ENCODE measurements at places on chromosomes 12 and 14.

GRCh38 chr14:63045612-63046320 is 508 bp upstream of the KCNH5 start:
- DNase-seq, result peak; percentile 47

- no peak for DNase-seq
These were observed 143.8 kb upstream of the SLC38A2 start for GRCh38 chr12:46516238-46516932.

GRCh38 chr12:90831712-90832111 is 123.3 kb downstream of the CCER1 start:
- DNase-seq, result no peak

GRCh38 chr12:33486058-33486457 is 46.4 kb upstream of the SYT10 start:
- no peak for DNase-seq

GRCh38 chr12:69880571-69880970 is 55.5 kb downstream of the MYRFL start:
- no peak for DNase-seq

DNA sequence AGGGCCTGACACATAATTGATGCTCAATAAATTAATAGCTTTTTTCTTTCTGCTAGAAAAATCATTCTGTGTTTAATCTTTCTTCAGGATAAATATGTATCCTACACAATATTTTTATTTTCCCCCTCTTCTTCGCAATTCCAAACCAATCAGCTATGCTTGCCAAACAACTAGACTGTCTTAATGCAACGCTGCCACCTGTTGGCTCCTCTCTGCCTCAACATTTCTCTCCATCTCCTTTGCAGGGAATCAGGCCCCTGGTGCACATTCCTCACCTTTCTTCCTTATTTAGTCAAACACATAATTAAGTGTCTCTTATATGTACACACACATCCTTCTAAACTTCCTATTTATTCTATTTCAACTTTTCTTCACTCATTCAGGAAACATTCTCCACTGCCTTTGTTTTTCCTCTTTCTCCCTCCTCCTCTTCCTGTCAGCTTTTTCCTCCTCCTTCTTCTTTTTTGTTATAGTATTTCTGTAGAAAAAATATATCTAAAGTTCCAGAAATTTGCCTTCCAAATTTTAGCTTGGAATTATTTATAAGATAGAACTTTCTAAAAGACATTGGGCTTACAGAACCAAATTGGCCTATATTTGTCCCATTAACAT is 406.0 kb downstream of the PRKD1 start:
- no peak for DNase-seq

- peak; percentile 13 for DNase-seq
These were observed 136.4 kb upstream of the USP15 start for GRCh38 chr12:62123721-62124203.

DNA sequence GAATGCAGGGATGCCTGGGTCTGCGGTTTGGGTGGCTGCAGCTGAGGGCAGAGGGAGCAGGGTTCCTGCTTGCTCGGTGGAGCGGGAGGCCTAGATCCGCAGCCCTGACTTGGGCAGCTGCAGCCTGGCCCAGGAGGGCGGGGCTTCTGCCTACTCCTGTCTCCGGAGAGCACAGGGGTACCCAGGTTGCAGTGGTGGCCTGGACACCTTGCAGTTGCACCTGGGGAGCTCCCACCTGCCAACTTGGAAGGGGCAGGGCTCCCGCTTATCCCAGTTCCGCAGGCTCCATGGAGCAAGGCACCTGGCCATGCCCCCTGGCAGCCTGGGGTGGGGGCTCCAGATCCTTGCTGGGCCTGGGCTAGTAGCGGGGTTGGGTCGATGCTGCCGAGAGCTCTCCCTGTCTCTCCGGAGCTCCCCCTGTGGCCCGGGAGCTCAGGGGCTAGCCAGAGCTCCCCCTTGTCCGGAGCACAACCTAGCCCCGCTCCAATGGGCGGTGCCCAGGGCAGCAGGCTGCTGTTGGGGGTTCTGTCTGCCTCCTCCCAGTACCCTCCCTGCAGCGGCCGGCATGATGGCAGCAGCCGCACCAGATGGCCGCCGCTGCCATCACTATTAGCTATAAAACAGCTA is 136.4 kb downstream of the PTPRR start:
- DNase-seq, result no peak

GRCh38 chr12:20205854-20206253 is 162.5 kb upstream of the PDE3A start:
- no peak for DNase-seq

- no peak for DNase-seq
These were observed 74.3 kb upstream of the PRMT8 start for GRCh38 chr12:3416670-3417069.

GRCh38 chr14:90040411-90040810 is 21.4 kb upstream of the KCNK13 start:
- DNase-seq, result no peak

- no peak for DNase-seq
These were observed 6.0 kb upstream of the IFT81 start for GRCh38 chr12:110117956-110118685.

DNA sequence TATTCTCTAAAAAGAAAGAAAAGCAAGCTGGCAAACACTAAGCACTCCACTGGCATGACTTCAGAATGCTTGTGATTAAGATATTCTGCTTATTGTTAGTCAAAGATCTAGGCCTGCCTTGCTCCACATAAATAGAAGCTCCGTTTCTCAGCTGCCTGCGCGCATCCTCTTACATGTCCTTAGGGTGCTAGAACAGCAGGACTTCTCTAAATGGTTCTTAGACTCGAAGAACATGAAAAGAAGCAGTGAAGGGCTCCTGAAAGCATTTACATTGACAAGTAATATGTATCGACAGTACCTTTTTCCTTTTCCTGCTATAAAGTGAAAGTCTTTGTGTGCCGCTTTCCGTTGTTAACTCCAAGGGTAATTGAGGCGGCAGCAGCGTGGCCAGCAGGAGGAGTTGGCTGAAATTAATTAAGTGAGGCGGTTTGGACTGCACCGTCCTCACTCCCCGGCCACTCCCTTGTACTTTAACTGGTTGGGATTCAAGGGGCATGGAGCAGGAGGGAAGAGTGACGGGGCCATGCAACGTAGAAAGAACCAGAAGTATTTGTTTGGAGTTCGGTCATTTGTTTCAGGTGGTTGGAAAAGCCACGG is 34.2 kb upstream of the OTX2 start:
- no peak for DNase-seq

- DNase-seq, result no peak
These were observed 196.2 kb upstream of the FOXG1 start for GRCh38 chr14:28570391-28570790.

- DNase-seq, result no peak
These were observed 122.7 kb downstream of the SSPN start for GRCh38 chr12:26317942-26318575.

- no peak for DNase-seq
These were observed 125.3 kb upstream of the PRMT8 start for GRCh38 chr12:3365463-3366411.

DNA sequence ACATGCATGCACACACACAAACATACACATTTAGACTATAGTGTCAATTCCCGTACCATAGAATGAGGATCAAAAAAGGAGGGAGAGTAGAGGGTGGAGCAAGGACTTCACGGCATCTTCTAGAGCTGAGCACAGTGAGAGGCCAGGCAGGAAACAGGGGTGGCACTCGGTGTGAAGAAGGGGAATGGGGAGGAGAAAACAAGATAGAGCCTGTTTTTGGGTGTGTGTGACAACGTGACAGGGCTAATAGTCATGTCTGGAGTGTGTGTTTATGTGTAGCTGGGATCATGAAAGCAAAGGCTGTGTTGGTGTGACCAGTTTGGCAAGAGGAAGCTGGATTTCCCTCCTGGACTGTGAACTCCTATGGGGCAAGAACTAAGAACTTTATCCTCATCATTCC is 9.9 kb upstream of the ACVR1B start:
- DNase-seq, result no peak

DNA sequence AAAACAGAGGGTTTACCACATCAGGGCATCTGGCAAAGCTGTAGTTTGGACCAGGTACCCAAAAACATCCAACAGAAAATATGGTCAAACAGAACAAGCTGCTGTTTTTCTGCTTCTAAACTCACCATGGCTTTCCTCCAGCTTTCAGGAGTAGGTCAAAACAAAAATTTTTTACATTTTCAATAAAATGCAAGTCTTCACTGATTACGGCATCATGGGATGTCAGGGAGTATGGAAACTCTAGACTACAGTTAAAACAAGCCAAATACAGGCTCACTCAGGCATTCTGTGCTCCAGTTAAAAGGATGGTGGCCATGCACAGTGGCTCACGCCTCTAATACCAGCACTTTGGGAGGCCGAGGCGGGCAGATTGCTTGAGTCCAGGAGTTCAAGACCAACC is 47.1 kb upstream of the PSMA6 start:
- DNase-seq, result no peak

DNA sequence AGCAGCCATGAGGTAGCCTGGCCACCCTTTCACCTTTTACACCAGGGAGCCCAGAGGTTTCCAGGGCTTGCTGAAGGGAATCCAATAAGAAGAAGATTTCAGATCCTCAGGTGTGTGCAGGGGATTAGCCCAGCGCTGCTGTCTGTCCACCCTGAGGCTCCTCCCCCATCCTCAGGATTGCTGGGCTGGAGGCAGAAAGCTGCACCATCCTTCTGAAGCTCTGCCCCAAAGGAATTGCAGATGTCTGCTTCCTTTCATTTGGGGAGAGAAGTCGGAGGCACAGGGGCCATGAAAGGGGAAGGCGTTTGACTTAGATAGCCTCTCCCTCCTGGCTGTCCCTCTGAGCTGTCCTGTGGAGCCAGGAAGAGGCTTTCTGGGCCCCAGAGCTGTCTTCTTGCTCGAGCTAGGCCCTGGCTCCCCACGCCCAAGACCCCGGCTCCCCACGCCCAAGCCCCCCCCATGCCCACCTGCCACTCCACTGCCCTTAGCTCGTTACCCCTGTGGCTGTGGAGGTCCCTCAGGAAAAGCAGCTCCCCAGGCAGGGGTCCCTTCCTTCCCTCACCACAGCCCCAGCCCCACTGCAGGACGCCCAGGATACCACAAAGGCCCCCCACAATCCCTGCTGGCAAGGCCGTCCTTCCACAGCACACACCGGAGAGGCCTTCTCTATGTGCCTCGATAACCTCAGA is 359.0 kb downstream of the CACNA1C start:
- no peak for DNase-seq

- no peak for DNase-seq
These were observed 73.0 kb downstream of the SERPINA3 start for GRCh38 chr14:94685166-94685581.

- no peak for DNase-seq
These were observed 30.7 kb downstream of the FBRSL1 start for GRCh38 chr12:132520421-132521199.

- DNase-seq, result no peak
These were observed 210.7 kb upstream of the TMEM132C start for GRCh38 chr12:128056136-128056801.

DNA sequence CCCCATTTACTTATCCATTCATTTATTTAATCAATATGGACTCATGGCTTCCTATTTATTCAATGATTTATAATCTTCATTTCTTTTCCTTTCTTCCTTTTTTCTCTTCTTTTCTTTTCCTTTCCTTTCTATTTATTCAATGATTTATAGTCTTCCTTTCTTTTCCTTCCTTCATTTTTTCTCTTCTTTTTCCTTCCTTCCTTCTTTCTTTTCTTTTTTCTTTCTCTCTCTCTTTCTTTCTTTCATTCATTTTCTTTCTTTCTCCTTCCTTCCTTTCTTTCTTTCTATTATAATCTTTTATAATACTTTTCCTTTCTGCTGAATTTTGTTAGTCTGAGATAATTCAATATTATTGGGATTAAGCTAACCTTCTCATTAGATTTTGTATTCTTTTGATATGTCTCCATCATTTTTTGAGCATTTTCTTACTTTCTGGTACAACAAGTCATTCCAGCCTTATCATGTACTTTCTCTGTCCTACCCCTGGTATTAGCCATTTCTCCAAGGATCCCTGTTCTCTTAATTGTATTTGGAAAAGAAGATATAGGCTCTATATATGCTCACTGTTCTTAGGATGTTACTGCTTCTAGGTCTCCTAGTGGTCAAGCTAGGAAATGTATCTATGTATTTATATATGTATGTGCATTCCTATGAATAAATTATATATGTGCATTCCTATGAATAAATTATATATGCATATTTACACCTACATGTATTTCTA is 12.1 kb downstream of the LACRT start:
- DNase-seq, result no peak

- no peak for DNase-seq
These were observed 76.6 kb upstream of the PPFIA2 start for GRCh38 chr12:81835783-81836182.

DNA sequence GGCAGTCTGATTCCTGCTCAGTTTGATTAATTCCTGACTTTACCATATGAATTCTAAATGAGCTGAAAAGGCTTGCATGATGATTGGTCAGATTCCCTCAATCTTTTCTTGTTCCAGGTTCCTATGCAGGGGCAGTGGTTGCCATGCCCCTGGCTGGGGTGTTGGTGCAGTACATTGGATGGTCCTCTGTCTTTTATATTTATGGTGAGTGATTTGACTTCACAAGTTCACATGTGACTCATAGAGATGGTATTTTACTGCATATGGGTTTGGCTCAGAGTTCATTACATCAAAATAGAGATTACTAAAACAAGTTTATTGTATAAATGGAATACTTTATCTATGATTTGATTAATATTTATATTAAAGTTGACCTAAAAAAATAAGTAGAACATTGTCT is 44.8 kb downstream of the SLC17A8 start:
- DNase-seq, result no peak

GRCh38 chr14:59325906-59326305 is 137.4 kb downstream of the DAAM1 start:
- no peak for DNase-seq

DNA sequence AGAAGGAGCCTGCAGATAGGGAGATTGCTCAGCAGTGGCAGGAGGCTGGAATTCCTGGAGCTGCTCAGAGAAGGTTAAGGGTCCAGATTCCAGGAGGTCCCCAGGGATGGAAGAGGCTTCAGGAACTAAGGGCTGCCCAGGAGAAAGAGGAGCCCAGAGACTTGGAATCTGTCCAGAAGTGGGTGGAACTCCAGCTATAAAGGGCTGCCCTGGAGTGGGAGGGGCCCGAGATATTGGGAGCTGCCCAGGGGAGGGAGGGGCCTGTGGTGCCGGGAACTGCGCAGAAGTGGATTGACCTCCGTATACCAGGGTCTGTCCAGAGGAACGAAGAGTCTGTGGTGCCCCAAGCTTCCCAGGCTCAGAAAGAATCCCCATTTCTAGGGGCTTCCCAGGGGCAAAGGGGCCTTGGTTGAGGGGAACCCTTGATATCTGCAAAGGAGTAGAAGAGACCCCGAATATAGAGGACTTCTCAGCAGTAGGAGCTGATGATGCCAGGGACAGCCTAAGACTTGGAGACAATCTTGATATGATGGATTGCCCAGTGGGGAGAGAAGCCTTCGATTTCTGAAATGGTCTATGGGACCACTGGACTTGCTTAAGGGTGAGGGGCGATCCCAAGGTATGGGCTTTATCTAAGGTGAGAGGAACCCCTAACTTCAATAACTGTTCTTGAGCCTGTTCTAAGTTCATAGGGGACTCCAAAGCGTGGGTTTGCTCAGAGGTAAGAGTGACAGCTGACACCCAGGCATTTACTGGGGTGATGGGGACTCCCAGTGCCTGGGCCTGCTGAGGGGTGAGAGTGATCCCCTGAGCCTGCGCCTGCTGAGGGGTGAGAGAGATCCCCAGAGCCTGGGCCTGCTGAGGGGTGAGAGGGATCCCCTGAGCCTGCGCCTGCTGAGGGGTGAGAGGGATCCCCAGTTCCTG is 45.0 kb downstream of the FAM186A start:
- no peak for DNase-seq
